ENCODE measurements at places on chromosomes 6 and 20.

GRCh38 chr6:79943133-79943532 lies 4.2 kb downstream of the ELOVL4 start:
- DNase-seq = no peak

DNA sequence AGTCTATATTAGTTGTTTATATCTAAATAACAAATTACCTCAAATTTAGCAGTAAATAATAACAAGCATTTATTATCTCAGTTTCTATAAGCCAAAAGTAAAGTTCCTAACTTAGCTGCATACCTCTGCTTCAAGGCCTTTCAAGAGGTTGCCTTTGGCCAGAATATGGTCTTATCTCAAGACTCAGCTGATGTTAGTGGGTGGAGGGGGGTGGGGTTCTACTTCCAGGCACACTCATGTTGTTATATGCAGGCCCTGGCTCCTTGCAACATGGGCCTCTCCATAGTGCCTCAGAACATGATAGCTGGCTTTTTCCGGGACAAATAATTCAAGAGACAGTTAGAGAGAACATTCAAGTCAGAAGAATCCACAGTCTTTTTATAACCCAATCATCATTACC lies 266.0 kb downstream of the ADGRB3 start:
- DNase-seq = no peak

DNA sequence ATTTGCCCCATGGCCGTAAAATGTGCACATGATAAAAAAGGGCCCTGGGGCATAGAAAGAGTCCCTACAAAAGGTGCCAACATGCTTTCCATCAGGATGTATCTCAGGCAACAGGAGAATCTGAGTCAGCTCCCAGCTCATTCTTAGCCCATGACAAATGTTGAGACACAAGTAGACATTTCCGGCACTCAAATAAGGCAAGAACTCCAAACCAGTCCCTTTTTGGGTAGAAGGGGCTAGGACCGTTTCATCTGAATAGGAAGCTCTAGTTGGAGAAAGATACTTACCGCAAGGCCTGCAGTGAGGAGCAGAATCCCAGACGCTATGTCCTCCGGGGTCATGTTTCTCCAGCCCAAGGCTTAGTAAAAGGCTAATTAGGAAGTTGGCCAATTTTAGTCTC lies 261.0 kb upstream of the RIN2 start:
- no peak for DNase-seq

GRCh38 chr6:79719248-79719960 lies 88.3 kb downstream of the SH3BGRL2 start:
- no peak for DNase-seq

DNA sequence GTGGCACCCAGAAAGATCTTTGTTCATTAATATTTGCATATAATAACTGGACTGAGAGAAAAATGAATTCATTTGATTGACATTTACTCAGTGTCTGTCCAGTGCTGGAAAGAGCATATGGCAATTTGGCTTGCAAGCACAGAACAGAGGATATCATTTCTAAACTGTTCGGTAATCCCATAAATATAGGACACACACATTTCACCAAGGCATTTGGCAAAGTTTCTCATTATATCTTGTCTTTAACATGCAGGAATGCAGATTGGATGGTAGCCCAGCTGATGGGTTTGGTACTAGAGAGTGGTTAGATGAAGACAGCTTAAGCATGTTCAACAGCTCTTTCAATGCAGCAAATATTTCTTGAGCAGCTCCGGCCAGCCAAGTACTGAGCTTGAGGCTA lies 259.2 kb downstream of the PRKN start:
- no peak for DNase-seq

DNA sequence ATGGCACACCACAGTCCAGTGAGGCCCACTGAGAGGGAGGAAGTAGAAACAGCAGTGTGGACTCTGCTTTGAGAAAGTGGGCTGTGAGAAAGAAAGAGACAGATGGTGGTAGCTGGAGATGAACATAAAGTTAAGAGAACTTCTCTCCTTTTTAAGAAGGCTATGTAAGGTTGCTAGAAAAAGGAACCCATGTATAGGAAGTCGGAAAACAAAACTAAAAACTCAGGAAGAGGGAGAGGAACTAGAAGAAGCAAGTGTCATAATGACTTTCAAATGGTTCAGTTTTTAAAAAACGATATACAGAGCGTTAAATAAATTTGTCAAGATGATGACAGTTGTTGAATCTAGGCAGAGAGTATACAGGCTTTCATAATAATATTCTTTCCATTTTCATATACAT lies 25.4 kb upstream of the GMNN start:
- DNase-seq = no peak

DNA sequence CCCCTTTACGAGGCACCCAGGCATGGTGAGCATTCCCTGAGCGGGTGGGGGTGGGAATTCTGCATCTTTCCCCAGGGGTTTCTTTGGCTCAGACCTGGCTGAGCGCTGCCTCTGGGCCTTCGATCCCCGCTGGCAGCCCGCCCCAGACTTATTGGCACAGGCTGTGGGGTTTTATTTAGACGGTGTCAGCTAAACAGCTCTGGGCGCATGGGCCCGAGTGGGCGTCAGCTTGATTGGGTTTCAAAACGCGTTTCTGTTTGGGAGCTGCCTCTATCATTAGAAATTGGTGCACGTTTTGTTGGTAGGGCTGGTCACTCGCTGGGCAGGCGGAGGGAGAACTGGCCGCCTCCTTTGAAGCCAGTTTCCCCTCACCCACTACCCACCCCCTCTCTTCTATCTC lies 21.0 kb downstream of the PMEPA1 start:
- DNase-seq = no peak

GRCh38 chr6:2744209-2744771 lies 6.4 kb downstream of the MYLK4 start:
- DNase-seq = no peak

- no peak for DNase-seq
These were observed 121.5 kb downstream of the PACRG start for GRCh38 chr6:162849269-162849668.

DNA sequence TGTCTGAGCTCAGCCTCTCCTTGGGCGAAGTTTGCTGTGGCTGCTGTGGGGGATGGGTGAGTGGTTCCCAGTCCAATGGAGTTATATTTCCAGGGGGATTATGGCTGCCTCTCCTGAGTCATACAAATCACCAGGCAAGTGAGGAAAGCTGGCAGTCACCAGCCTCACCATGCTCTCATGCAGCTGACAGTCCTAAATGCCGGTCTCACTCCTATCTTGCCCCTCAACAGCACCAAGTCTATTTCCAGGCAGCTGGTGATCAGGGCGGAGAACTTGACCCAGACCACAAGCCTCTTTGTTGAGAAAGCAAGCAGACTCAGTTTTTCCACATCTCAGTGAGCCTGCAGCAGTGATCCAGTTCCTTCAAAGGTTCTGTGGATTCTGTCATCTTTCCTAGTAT lies 98.9 kb downstream of the TBC1D32 start:
- no peak for DNase-seq

GRCh38 chr6:30719791-30720737 lies at the start of gene TUBB:
Gene TUBB (plus strand): TSS chr6:30720352. CDS start chr6:30720507, 155 bp downstream.
- peak; percentile 86 for DNase-seq

GRCh38 chr6:31356216-31356945 lies 598 bp downstream of the HLA-B start:
- DNase-seq = peak; percentile 51

- DNase-seq = no peak
These were observed 150.1 kb upstream of the PDE7B start for GRCh38 chr6:135701426-135701825.

DNA sequence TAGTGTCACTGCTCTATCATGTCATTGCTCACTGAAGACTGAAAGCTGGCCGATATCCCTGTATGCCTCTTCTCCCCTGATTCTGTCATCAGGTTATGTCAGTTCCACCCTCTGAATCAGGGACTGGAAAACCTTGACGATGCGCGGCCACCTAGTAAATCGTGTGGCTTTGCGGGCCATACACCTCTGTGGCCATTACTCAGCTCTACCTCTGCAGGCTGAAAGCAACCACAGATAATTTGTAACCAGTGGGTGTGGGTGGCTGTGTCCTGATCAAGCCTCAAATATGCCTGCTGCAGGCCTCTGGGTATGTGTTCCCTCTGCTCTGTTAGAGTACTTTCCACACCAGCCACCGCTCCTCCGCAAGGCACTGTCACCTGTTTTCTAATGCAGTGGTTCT lies 105.2 kb downstream of the GMPR start:
- DNase-seq = no peak

DNA sequence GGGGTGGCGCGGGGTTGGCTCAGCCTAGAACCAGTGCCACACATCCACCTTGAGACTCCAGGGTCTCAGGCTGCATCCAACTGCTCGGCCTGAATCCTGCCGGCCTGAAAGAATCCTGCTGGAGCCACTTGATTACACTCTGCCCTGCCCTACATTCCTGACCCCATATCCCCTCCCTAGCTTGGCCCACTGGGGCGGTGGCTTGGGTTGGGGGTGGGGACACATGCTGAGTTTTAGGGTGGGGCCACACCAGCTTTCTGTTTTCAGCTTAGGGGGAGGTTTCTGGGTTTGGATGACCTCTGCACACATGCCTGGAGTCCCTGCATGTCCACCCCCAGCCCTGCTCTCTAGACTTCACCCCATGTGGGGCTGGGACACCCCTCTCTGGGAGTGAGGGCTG lies 6.8 kb downstream of the ITPR3 start:
- DNase-seq = no peak

GRCh38 chr6:131966443-131966842 lies 15.3 kb upstream of the CCN2 start:
- no peak for DNase-seq

DNA sequence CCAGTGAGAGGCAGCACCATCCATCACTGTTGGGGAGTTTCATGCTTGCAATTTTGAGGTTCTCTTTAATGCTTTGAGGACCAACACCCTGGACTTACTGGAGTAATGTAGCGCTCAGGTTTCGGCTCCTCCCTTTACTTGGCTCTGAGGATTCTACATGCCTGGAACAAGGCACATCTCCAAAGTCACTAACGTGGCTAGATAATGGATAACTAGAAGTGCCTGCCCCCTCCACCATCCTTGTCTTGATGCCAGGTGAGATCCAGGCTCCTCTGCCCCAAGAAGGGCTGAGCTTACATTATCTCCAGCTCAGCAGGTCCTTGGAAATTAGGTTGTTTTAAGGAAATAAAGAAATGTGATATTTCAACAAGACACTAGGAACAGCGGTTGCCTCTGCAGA lies 75.5 kb upstream of the ZNFX1 start:
- DNase-seq = no peak

All from effector memory CD8-positive, alpha-beta T cell (primary cell).